ENCODE measurements at places on chromosomes 11 and 22.

DNA sequence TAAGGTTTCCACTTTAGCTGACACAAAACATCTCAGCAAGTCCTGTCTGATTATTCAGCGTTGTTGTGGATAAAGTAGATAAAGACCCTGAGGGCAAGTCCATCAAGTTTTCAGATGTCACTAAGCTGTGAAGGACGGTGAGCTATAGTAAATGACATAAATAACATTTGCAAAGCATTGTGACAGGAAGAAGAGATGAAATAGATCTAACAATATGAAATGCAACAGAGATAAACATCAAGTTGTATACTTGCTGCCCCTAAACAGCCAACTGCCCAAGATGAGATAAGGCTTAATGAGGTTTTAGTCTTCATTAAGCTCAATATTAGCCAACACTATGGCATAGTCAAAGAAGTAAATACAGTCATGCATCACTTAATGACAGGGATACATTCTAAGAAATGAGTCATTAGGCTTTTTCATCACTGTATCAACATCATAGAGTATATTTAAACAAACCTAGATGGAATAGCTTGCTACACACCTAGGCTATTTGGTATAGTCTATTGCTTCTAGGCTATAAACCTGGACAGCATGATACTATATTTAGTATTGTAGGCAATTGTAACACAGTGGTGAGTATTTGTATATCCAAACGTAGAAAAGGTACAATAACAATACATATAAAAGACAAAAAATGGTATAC, 625.1 kb upstream of the ANO5 start:
- no peak for DNase-seq

GRCh38 chr22:45082795-45083194, 73.0 kb upstream of the PHF21B start:
- DNase-seq = peak; percentile 34

DNA sequence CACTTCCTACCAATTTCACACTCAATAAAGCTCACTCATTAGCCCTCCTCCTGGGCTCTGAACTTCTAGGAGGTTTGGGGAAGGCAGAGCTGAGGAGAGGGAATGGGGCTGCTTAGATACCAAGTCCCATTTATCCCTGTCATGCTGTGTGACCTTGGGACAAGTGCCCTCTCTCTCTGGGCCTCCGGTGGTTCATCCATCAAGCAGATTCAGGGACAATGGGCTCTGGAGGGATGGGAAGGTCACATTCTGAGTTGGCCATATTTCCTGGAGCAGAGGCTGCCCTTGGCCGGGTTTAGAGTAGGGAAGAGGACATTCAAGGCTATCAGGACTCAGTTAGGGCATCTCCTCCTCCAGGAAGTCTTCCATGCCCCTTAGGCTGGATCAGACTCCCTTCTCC, 66.7 kb downstream of the PDE2A start:
- no peak for DNase-seq

DNA sequence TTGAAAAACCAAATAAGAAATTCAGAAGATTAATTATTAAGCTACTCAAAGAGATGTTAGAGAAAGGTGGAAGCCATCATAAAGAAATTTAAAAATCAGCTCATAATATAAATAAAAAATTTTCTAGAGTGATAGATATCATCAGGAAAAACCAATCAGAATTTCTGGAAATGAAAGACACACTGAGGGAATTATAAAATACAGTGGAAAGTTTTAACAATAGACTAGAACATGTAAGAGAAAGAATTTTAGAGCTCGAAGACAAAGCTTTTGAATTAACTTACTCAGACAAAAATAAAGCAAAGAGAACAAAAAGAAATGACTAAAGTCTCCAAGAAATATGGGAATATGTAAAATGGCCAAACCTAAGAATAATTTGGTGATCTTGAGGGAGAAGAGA, 1926.9 kb upstream of the RAG2 start:
- DNase-seq = no peak

DNA sequence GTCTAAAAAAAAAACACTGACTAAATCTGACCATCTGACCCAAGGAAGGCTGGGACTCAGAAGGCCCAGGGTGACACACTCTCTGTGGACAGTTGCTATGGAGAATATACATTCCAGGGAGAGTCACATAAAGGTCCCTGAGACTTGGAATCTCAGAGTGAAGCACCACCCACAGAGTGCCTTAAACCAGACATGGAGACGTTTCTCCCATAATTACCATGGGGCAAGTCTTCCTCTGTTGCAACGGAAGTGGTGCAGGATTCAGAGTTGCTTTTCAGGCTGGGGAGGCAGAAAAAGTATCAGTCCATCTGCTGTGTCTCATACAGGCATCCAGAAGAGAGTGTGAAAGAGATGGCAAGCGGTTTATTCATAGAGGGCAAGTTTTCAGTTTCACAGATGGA, 58.7 kb upstream of the SLN start:
- no peak for DNase-seq

- no peak for DNase-seq
These were observed 408.3 kb downstream of the CTTN start for GRCh38 chr11:70806461-70807194.

DNA sequence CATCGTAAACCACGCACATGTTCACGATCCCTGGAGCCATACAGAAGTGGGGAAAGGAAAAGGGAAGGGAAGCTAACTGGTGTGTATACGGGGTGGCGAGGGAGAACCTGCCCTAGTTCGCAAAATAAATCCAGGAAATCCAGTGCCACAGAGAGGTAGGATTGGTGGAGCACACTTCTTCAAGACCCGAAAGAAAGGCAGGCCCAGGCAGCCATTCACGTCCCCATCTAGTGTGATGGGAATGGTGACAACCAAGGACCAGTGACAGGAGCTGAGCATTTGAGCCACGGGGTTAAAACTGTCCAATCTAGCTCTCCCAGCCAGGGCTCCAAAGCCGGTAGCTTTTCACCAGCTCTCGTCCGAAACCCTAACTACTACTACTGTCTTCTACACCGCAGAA, 53.7 kb downstream of the IGSF9B start:
- no peak for DNase-seq

- no peak for DNase-seq
These were observed 47.5 kb downstream of the PICALM start for GRCh38 chr11:86021377-86021776.

- DNase-seq = no peak
These were observed 26.9 kb downstream of the APOBEC3H start for GRCh38 chr22:39123751-39124581.

- DNase-seq = no peak
These were observed 623.6 kb downstream of the BRD1 start for GRCh38 chr22:49203859-49204598.

DNA sequence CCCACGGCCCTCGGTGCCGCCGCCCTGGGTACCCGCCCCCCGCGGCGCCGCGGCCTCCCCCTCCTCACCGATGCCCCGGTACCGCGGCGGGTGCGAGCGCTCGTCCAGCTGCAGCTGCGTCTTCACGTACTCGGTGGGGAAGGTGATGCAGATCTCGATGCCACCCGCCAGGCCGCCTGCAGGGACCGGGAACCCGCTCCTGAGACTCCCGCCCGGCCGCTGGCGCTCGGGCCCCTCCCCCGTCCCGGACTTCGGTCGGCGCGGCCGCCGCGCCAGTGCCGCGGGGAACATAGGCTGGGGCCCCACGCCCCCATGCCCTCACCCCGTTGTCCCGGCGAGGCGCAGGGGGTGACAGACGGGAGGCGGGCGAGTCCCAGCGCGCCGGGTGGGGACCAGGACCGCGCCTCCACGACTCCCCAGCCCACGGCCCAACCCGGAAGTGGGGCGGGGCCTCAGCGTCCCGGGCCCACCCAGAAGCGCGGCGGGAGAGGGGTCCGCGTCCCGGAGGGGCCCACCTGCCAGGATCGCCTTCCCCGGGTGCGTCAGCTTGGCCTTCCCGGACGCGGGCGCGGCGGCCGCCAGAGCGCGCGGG, 375 bp downstream of the SLC25A1 start:
- peak; percentile 53 for DNase-seq

- DNase-seq = no peak
These were observed 72.5 kb upstream of the MYO18B start for GRCh38 chr22:25669253-25670069.

DNA sequence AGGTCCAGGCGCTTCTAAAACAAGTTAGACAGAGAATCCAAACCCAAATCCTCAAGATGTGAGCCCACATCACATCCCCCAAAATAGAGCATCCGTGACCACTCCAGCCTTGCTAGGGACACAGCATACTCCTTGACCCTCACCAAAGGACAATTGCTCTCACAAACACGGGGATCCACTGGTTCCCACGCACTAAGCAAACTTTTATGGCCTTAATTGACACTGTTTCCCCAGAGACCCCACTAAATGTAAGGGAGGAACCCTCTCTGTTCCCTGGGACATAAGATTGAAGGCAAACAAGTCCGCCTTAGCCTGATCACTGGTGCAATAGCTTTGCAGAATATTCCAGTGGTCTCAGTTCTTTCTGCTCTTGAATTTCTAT, 20.1 kb downstream of the ZNF74 start:
- no peak for DNase-seq

GRCh38 chr11:44377121-44377520, 67.2 kb upstream of the ALX4 start:
- no peak for DNase-seq

GRCh38 chr22:31933816-31934482, 10.4 kb upstream of the YWHAH start:
- DNase-seq = no peak

GRCh38 chr11:128921793-128922192, 20.9 kb downstream of the TP53AIP1 start:
- DNase-seq = no peak

GRCh38 chr11:77487790-77488189, 13.9 kb upstream of the PAK1 start:
- DNase-seq = no peak

DNA sequence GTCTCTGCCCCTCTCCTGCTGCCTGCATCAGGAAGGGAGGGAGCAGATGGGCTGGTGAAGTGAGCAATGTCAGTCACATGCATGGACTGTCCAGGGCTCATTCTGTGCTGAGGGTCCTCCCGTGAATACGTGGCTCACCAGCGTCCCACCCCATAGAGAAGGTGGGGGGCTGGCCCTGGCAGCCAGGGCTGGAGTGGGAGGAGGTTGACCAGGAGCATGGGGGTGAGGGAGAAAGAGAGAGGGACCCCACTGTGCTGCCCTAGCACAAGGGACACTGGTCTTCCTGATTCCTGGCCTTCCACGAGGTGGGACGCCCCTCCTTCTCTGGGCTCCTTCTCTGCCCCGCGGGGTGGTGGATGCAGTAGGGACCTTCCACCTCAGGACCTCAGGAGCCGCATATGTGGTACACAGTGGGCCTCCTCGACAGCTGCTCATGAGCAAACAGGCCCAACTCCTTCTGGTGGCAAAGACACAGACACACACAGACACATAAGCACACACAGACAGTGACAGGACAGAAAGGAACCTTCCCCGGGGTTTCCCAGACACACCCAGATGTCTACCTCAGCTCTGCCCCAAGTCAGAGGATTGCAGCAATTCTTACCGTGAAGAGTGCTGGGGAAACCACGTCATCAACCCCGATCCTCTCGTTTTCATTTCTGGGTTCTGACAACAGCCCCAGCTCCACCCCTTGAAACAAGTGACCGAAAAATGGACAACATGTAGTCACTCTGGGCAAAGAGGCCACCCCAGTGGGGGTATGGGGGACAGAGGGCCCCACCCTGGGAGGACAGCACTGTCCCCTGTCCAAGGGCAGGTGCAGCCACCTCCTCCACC, 3.6 kb upstream of the APOBEC3A start:
- peak; percentile 68 for DNase-seq

DNA sequence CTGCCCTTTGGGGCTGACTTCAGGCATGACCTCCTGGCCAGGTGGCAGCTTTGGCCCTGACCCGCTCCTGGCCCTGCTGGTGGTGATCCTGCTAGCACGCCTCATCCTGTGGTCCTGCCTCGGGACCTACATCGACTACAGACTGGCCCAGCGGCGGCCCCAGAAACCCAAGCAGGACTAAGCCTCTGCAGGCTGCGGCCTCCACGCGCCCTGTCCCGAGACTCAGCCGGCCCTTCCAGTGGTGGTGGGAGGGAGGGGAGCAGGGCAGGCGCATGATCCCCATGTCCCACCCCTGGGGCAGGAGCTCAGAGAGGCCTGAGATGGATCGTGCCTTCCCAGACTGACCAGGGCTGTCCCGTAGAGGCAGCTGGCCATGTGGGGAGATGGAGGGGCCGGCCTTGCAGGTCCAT, 2.1 kb downstream of the SMIM38 start:
- DNase-seq = no peak

GRCh38 chr11:6387811-6388599, 2.3 kb upstream of the SMPD1 start:
- no peak for DNase-seq

DNA sequence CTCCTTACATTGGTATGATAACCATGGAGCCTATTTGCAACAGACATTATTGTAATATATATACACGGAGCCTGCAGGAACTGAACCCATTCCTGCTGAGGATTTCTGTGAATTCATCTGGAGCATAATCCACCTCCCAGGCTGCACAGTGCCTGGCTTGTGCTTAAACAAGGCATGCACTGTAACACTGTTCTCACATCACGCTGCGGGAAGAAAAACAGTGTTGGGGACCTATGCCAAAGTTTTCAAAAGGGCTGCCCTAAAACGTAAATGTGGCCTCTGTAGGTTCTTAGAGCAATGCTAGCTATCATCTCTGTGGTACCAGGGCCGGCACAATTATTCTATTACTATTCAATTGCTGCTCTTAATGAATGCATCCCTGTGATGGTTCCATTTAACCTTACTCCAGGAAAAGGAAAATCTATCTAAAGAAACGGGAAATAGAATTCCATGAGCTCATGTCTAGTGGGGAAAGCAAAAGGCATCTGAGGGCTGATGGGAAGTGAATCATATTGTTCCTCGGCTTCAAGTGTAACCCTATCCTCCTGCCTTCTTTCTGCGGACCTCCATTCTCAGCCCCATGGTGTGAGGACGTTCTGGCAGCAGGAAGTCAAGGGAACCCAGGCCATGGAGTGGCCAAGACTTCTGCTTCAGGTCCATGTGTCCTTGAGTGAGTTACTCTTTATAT, 525.5 kb downstream of the SOX6 start:
- DNase-seq = no peak
